Stimulated activated CD8-positive, alpha-beta memory T cell treated with anti-CD3 and anti-CD28 coated beads, Interleukin-12 subunit alpha, Interleukin-12 subunit beta, amount 100 ng/mL, for 4 hours (primary cell): ENCODE measurements at places on chromosomes 6 and 20.

- no peak for DNase-seq
These were observed 3.8 kb downstream of the EZR start for GRCh38 chr6:158815379-158815724.

DNA sequence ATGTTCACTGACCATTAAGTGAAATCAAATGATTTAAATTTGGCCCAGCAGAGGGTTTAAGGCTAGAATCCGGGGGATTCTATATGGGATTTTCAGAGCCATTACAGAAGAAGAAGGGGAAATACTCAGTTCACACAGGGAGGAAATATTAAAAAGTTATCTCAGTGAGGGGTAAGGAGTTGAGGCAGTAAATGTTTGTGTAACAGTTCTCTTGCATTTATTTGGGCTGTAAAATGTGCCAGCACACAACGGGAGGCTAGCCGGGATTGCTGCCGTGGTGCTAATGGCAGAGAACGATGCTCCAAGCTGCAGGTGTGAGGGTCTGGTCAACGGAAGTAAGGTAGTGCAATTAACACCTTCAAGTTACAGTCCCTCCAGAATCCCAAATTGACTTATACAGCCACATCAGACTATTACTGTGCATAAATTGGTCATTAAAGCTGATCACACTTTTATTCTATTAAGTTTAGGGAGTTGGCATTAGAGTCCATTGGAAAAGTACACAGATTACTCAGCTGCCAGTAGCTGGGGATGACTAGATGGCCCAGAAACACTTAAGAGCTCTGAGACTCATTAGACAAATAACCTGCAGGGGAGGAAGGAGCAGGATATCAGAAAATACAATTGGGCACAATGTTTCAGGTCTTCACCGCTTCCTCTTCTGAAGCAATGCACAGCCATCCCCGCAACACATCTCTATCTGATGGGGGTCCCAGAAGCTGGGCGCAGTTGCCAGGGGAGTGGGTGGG lies 31.3 kb downstream of the PPP1R3G start:
- DNase-seq = no peak

DNA sequence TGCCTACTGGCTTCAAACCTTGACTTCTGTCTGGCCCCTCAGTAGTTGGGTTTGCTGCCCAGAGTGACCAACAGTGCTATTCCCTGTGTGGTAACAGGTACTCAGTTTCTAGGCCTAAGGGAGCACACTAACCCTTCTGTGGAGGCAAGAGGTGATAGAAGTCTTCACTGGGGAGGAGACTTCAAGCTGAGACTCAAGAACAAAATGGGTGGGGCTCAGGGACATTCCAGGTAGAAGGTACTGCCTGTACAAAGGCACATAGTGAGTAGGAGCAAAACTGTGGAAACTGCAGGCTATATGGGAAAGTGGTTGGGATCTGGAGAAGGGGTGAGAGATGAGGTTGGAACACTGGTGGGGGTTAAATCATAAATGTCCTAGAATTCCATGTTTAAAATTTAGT lies 2.3 kb upstream of the SCAND1 start:
- DNase-seq = no peak

- DNase-seq = no peak
These were observed 192.0 kb upstream of the PLN start for GRCh38 chr6:118356054-118356453.

GRCh38 chr20:50584687-50585086 lies 74.5 kb downstream of the PTPN1 start:
- no peak for DNase-seq

- no peak for DNase-seq
These were observed 12.9 kb downstream of the VEGFA start for GRCh38 chr6:43782764-43783513.

GRCh38 chr6:73870907-73871306 lies 174.9 kb downstream of the CD109 start:
- DNase-seq = no peak

DNA sequence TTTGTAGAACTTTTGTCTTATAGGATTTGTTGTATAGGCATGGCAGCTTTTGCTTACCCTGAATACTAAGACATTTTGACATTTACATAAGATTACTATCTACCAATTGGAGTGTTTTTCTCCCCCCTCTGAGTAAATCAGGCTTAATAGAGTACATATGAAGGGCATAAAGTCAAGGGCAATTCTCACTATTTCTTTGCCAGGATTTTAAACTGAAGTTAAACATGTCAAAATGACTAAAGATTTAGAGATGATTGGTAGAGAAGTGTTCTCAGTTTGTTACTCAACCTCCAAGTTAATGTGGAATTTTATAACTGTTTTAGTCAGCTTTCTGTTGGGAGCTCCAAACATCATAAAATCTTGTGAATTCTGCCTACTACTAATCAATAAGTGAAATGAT lies 157.8 kb downstream of the CDKAL1 start:
- no peak for DNase-seq

- no peak for DNase-seq
These were observed 145.1 kb downstream of the CLIC5 start for GRCh38 chr6:45870531-45870930.

DNA sequence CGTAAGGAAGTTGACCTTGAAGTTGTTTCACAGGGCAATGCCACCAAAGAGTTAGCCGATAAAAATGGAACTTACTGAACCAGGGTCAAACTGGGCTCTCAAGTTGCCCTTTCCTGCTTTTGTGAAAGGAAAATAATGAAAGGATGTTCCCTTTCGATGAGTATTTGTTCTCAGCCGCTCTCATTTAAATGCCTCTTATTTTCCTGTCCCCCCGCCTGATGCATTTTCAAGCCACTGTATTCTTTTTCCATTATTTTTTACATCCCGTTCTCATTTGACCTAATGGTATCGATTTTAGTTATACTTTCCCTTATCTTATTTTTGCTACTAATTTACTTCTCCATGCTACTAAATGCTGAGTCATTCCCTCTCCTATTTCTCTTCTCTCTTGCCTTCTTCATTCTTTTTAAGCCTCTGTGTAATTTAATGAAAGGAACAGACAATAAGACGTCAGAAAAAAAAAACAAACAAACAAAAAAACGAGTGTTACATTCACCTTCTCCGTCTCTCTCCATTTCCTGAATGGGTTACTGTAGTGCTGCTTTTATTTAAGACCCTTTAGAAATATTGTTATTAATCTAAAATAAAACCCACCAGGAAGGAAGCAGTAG lies 655 bp upstream of the NDUFAF4 start:
- DNase-seq = no peak

DNA sequence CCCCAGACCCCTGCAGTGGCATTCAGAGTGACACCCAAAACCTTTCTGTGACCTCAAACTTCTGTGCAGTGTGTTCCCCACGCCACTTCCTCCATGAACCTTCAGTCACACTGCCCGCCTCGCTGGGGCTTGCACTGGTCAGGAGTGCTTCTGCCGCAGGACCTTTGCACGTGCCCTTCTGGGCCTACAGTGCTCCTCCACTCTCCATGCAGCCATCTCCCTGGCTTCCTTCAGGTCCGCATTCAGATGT lies 27.1 kb downstream of the SYNJ2 start:
- no peak for DNase-seq

- DNase-seq = no peak
These were observed 30.7 kb upstream of the NAA20 start for GRCh38 chr20:19986419-19986818.

GRCh38 chr6:163992056-163992455 lies 577.5 kb downstream of the QKI start:
- DNase-seq = no peak
